Stimulated activated memory B cell treated with anti-CD40 and anti-IgM and Interleukin-4, amounts not matched to agents 10 μg/mL and 1 μg/mL and 100 μg/mL, for 72 hours (primary cell): ENCODE measurements at places on chromosomes 4 and X.

GRCh38 chr4:116838609-116839008 lies 246.8 kb downstream of the TRAM1L1 start:
- no peak for ATAC-seq

DNA sequence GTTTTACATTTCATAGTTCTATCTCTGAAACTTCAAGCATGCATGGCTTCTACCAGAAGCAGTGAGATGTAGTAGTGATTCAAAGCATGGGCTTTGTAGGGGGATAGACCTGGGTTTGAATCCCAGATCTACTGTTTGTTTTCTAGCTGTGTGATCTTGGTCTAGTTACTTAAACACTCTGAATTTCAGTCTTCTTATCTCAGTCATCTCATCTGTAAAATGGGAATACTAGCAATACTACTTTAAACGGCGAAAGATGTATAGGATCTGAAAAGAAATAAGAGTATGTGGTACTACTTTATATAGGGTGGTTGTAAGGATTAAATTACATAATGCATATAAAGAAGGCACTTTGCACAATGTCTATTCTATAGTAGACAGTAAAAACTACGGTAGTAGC lies 20.0 kb upstream of the RNF128 start:
- no peak for ATAC-seq

- ATAC-seq, result no peak
Observed at GRCh38 chr4:77418333-77418732, 187.3 kb upstream of the CXCL13 start.

DNA sequence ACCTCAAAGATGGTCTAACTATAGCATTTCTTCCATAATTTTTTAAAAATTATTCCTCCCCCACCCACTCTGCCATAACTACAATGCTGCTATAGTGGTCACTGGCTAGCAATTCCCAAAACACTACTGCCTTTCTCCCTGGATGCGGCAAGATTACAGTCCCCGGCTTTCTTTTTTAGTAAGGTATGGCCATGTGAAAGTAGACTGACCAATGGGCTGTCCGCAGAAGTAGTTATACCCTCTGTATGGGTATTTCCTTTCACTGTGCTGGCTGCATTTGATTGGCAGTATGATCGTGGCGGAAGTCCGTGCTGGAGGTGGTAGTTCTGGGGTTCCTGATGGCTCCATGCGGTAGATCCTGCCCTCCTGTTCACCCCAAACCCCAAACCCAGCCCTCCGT lies 166.0 kb downstream of the FBXO8 start:
- no peak for ATAC-seq

GRCh38 chr4:154877110-154877760 lies 96.2 kb downstream of the RBM46 start:
- ATAC-seq, result no peak

- ATAC-seq, result no peak
Observed at GRCh38 chr4:168522356-168522755, 25.5 kb downstream of the PALLD start.

- no peak for ATAC-seq
Observed at GRCh38 chrX:148385471-148385870, 114.9 kb upstream of the AFF2 start.
